HCT116 (cell line): ENCODE measurements at places on chromosomes 5 and 9. TPM values are rescaled to one million over a fixed set of nuclear protein-coding genes. Genes with fewer than 3 reads are reported as not detected.

GRCh38 chr5:111722140-111722539 is 34.9 kb downstream of the NREP start:
- H3K27me3 ChIP-seq, result no peaks in the 10 kb centered on the region
- no peak overlapping the region for H3K27ac ChIP-seq
- no peak for DNase-seq
- H3K4me1 ChIP-seq, result no peaks in the 10 kb centered on the region

GRCh38 chr5:106135473-106135872 is 1535.3 kb downstream of the EFNA5 start:
- H3K27me3 ChIP-seq, result no peaks in the 10 kb centered on the region
- no peak overlapping the region for H3K4me3 ChIP-seq
- DNase-seq, result no peak

GRCh38 chr5:112586596-112587062 is 151.1 kb upstream of the APC start:
- H3K4me3 ChIP-seq, result no peak overlapping the region
- no peak for DNase-seq
- H3K4me1 ChIP-seq, result no peaks in the 10 kb centered on the region
- H3K27ac ChIP-seq, result no peak overlapping the region

DNA sequence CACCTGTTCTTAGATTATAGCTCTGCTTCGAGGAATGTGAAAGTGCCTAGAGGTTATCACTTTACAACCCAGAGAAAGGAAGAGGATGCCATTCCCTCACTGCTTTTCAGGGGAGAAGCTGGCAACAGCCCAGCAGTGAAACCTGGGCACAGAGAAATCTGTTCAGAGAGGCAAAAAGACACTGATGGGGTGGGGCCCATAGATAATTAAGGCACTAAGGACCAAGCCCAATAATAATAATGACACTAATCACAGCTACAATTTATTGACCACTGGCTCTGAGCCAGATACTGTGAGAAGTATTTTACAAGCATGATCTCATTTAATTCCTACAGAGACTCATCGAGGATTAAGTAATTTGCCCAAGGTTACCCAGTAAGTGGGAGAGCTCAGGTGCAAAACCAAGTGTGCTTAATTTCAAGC is 168.3 kb downstream of the PIK3R1 start:
- no peak overlapping the region for H3K4me3 ChIP-seq
- H3K4me1 ChIP-seq, result no peaks in the 10 kb centered on the region
- no peaks in the 10 kb centered on the region for H3K36me3 ChIP-seq

PTGDS gene
- 3.1 TPM for total RNA-seq

GARIN3 gene
- total RNA-seq, result not detected

DNA sequence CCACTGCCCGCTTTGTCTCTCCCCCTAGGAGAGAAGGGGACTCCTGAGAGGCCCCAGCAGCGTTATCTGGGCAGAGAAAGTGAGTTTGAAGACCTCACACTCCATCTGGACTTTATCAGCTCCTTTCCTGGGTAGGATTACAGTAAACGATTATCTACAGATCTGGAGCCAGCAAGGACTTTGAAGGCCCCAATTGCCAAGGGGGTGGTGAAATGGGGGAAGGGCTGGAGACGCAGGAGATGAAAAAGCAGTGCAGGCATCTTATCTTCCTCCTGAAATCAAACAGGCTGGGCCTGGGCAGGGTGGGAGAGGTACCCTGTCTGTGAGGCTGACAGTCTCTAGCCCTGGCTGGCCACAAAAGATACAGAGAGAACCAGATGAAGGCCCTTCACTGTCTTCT is 105.8 kb upstream of the MSX2 start:
- H3K36me3 ChIP-seq, result no peaks in the 10 kb centered on the region
- no peak overlapping the region for H3K4me3 ChIP-seq
- H3K27ac ChIP-seq, result no peak overlapping the region
- no peak for DNase-seq

DNA sequence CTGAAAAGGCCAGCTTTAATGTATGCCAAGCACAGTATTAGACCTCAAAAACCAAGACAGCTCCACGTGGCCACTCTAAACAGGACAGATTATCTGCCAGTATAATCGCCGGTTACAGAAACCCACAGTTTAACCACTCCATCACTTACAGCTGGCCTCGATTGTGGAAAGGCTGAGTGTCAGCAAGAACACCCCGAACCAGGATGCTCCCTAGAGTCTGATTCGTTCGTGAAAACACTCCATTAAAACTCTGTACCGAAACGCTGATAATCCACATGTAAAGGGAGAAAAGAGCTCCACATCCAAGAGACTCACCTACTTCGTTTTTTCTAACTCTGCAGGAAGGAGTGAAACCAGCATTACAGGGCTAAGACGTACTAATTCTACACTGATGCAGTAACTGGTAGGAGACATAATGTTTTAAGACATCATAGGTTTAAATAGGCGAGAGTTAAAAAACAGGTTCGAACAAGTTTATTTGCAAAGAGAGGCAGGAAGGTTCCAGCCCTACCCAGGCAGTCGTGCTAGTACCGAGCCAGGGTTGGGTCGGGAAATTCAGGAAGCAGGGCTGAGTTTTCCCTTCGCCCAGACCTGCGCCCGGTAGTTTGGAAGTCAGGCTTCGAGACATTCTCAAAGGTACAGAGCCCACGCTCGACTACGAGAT is 949 bp downstream of the SERINC5 start:
- no peak for DNase-seq
- no peak overlapping the region; the same call in 1 of the 2 replicates for H3K27ac ChIP-seq
- peaks cover 34% of the 10 kb centered on the region for H3K4me1 ChIP-seq

DNA sequence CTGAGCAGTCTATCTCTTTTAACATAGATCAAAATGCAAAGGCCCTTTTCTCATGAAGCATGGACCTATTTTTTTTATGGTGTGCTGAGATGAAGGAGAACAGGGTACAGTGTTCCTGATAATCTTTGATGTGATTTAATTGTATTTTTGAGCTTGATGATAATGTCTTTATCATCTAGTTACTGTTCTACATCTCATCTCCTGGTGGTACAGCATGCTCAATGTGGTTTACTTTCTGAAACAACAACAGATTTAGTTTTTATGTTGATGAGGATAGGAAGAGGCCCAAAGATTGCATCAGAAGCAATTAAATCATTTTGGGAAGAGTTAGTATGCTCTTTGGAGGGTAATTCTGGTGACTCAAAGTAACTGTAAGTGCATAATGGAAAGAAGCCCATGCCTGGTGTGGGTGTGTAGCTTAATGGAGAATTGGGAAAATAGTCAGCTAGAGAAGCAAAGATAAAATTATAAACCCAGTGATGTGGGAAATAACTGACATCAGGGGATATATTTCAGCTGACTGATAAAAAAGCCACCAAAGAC is 123.0 kb upstream of the KCNN2 start:
- no peak overlapping the region for H3K27ac ChIP-seq
- no peak overlapping the region for H3K4me3 ChIP-seq
- no peak for DNase-seq
- 0 out of 2 replicates have a peak, but pooled peaks cover 13% of the 10 kb centered on the region for H3K27me3 ChIP-seq

GRCh38 chr5:1285141-1285540 is 9.7 kb downstream of the TERT start:
- H3K27ac ChIP-seq, result no peak overlapping the region
- no peak for DNase-seq
- no peaks in the 10 kb centered on the region for H3K27me3 ChIP-seq
- H3K36me3 ChIP-seq, result no peaks in the 10 kb centered on the region

GRCh38 chr9:129063061-129063460 is 17.9 kb upstream of the DOLPP1 start:
- H3K4me3 ChIP-seq, result no peak overlapping the region
- H3K36me3 ChIP-seq, result 0 out of 2 replicates have a peak, but pooled peaks cover 4% of the 10 kb centered on the region
- no peak overlapping the region for H3K27ac ChIP-seq
- peaks cover 4% of the 10 kb centered on the region; the same call in 1 of the 2 replicates for H3K4me1 ChIP-seq

DNA sequence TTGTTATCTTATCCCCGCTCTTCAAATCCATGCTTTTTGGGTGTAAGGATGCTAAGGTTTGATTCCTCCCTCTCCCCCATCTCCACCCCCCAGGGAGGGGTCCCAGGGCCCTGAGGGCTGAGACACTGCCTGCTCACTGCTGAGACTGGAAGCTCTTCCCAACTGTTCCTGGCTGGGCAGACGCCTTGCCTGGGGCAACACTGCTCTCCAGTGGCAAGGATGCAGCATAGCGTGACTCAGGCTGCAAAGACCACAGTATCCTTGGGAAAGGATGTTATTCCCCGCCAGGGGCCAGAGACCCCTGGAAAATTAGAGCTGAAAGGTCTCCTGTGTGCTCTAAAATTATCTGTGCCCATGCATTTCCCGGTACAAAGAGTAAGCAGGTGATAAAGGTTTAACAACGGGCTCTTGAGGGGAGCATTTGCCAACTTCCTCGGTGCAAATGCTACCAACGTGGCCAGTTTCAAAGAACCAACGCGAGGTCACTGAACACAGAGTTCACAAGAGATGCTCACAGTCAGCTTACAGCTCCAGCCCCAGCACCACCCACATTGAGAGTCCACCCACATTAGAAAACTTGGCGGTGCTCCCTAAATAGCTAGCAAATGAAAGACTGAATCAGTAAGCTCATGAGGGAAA is 271.9 kb downstream of the NSG2 start:
- peaks cover 30% of the 10 kb centered on the region for H3K27me3 ChIP-seq
- H3K36me3 ChIP-seq, result no peaks in the 10 kb centered on the region
- H3K4me3 ChIP-seq, result no peak overlapping the region
- no peaks in the 10 kb centered on the region for H3K4me1 ChIP-seq
- H3K27ac ChIP-seq, result no peak overlapping the region

DNA sequence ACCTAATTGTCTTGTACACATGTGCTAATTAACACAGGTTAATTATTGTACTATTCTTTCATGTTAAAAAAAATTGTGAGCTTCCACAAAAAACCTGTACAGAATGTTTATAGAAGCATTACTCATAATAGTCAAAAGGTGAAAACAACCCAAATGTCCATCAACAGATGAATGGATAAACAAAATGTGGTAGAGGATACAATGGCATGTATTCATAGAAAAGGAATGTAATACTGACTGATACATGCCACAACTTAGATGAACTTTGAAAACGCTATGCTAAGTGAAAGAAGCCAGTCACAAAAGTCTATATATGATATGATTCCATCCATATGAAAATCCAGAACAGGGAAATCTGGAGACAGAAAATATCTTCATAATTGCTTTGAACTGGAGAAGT is 25.6 kb downstream of the RRAGA start:
- H3K27me3 ChIP-seq, result no peaks in the 10 kb centered on the region
- no peak overlapping the region for H3K4me3 ChIP-seq
- no peak overlapping the region for H3K27ac ChIP-seq

GRCh38 chr9:116361547-116361946 is 208.0 kb downstream of the PAPPA start:
- H3K4me3 ChIP-seq, result no peak overlapping the region
- peaks cover 5% of the 10 kb centered on the region; the same call in 1 of the 2 replicates for H3K4me1 ChIP-seq
- peaks cover 11% of the 10 kb centered on the region; the same call in 1 of the 2 replicates for H3K27me3 ChIP-seq
- DNase-seq, result no peak

RECK gene
- total RNA-seq, result 3.8 TPM

DNA sequence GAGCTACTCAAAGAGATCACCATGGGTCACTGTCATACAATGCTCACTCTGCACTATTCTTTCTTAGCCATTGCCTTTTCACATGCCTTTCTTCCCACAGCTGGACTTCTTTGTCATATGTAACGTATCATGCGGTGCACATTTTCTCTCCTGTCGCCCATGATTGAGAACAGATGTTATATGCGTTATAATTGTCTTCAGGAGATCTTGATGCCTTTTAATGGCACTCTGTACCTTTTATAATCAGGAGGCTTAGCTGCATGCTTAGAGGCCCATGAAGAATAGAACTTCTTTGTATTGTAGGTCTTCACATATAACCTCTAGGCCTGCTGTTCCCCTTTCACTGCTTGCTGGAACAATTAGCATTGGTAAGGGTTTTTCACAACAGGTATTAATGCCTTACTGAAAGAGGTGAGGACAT is 436.1 kb downstream of the CDH10 start:
- H3K4me1 ChIP-seq, result no peaks in the 10 kb centered on the region
- no peak overlapping the region for H3K4me3 ChIP-seq
- H3K27ac ChIP-seq, result no peak overlapping the region
- H3K36me3 ChIP-seq, result no peaks in the 10 kb centered on the region
- no peaks in the 10 kb centered on the region for H3K27me3 ChIP-seq
- no peak for DNase-seq

DNA sequence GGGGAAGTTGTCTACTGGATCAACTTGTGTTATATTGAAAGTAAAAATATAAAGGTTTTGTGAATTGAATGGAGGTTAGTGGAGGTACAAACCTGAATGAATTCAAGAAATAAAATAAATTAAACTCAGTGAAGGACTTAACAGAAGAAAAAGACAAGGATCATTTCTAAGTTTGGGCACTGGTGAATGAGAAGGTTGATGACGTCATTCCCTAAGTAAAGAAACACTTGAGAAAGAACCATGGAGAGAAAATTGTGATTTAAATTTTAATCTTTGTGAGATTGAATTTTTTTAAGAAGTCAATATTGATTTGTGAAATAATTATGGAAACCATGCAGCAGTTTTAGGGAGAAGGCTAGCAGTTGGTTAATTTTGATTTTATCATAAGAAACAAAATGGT is 900.3 kb upstream of the TYRP1 start:
- no peak overlapping the region for H3K4me3 ChIP-seq
- H3K27ac ChIP-seq, result no peak overlapping the region
- DNase-seq, result no peak

GRCh38 chr9:6917162-6917561 is 159.4 kb downstream of the KDM4C start:
- no peak overlapping the region for H3K4me3 ChIP-seq
- no peaks in the 10 kb centered on the region for H3K27me3 ChIP-seq
- no peak overlapping the region for H3K27ac ChIP-seq
- DNase-seq, result no peak
- H3K36me3 ChIP-seq, result no peaks in the 10 kb centered on the region
- no peaks in the 10 kb centered on the region for H3K4me1 ChIP-seq

- no peak overlapping the region; the same call in 1 of the 2 replicates for H3K27ac ChIP-seq
- DNase-seq, result no peak
- H3K4me3 ChIP-seq, result no peak overlapping the region
- no peaks in the 10 kb centered on the region for H3K36me3 ChIP-seq
These were observed 34.9 kb downstream of the PCDH1 start for GRCh38 chr5:141843156-141843927.

GRCh38 chr5:13218518-13218917 is 726.0 kb downstream of the DNAH5 start:
- no peak for DNase-seq
- no peak overlapping the region for H3K4me3 ChIP-seq
- H3K27me3 ChIP-seq, result no peaks in the 10 kb centered on the region
- H3K36me3 ChIP-seq, result no peaks in the 10 kb centered on the region
- H3K27ac ChIP-seq, result no peak overlapping the region
- no peaks in the 10 kb centered on the region for H3K4me1 ChIP-seq

GRCh38 chr5:1435369-1435768 is 9.9 kb downstream of the SLC6A3 start:
- no peak overlapping the region for H3K4me3 ChIP-seq
- no peaks in the 10 kb centered on the region for H3K36me3 ChIP-seq
- no peak for DNase-seq
- H3K27me3 ChIP-seq, result no peaks in the 10 kb centered on the region
- H3K27ac ChIP-seq, result no peak overlapping the region
- H3K4me1 ChIP-seq, result peaks cover 5% of the 10 kb centered on the region

INSL6 gene
- total RNA-seq, result not detected

CDC25C gene
- 19.3 TPM for total RNA-seq

ANKDD1B gene
- total RNA-seq, result 0.84 TPM

GRCh38 chr9:82170866-82171265 is 182.3 kb downstream of the SPATA31D1 start:
- H3K36me3 ChIP-seq, result no peaks in the 10 kb centered on the region
- H3K4me1 ChIP-seq, result no peaks in the 10 kb centered on the region
- H3K27me3 ChIP-seq, result no peaks in the 10 kb centered on the region
- no peak overlapping the region for H3K27ac ChIP-seq

ALG2 gene
- 27.9 TPM for total RNA-seq

GRCh38 chr5:146548781-146549449 is 32.9 kb upstream of the GPR151 start:
- no peak overlapping the region for H3K4me3 ChIP-seq
- H3K36me3 ChIP-seq, result no peaks in the 10 kb centered on the region
- no peak overlapping the region for H3K27ac ChIP-seq
- no peak for DNase-seq
